HT-29 (cell line): ENCODE measurements at places on chromosomes 1 and 21. TPM values are rescaled to one million over a fixed set of nuclear protein-coding genes. Genes with fewer than 3 reads are reported as not detected.
A peak's percentile ranks its signal among the peaks of the same experiment; 100 is the strongest.

DNA sequence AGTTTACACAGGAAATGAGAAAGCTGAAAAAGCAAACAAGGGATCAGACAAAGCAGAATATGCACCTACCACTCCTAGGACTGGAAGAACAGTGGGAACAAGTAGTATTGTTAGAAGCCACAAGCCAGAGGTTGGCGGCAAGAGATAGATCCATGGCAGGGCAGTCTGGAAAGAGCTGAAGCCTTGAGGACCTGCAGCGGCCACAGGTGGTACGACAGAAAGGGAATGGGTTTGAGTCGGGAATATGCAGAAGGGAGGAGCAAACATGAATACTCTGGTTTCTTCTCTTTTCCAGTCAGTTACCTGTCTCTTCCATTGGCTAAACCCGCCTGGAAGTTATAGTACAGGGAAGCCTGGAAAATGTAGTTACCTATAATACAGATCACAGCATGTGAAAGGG is 3.9 kb upstream of the PCNX2 start:
- DNase-seq = no peak

GRCh38 chr1:6438047-6438525 is 13.5 kb downstream of the ESPN start:
- peak; percentile 86 for DNase-seq

DNA sequence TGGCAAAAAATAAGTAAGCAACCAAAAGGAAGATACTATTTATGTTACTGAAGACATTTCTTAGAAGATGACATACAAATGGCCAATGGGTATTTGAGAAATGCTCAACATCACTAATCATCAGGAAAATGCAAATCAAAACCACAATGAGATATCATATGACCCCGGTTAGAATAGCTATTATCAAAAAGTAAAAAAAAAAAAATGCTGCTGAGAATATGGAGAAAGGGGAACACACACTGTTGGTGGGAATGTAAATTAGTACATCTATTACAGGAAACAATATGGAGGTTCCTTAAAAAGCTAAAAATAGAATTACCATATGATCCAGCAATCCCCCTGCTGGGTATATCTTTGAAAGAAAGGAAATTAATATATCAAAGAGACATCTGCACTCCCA is 34.3 kb upstream of the CREG1 start:
- DNase-seq = no peak

DNA sequence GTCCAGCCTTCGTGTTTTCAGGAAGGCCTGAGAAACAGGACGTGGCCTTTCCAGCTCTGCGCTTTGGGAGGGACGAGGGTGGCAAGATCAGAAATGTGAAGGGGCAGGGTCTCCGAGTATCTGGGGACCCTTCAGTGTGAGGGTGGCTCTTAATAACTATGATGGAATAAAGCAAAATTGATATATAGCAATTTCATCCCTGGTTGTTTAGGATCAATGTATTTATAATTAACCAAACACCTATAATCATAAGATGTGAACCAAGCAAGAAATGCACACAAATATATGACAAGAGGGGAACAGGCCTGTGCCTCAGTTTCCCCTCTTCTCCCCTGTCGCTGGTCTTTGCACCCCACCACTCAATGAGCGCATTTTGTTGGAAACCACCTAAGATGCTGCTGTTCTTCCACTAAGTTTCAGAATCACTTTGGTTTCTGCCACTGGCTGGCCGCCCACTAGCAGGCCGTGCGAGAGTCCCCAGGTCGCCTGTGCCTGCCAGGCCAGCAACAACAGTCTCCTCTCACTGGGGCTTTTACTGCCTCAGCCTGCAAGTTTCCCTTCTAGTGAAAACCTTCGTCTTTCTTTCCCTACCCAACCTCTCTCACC is 36.6 kb downstream of the UBASH3A start:
- no peak for DNase-seq

DNA sequence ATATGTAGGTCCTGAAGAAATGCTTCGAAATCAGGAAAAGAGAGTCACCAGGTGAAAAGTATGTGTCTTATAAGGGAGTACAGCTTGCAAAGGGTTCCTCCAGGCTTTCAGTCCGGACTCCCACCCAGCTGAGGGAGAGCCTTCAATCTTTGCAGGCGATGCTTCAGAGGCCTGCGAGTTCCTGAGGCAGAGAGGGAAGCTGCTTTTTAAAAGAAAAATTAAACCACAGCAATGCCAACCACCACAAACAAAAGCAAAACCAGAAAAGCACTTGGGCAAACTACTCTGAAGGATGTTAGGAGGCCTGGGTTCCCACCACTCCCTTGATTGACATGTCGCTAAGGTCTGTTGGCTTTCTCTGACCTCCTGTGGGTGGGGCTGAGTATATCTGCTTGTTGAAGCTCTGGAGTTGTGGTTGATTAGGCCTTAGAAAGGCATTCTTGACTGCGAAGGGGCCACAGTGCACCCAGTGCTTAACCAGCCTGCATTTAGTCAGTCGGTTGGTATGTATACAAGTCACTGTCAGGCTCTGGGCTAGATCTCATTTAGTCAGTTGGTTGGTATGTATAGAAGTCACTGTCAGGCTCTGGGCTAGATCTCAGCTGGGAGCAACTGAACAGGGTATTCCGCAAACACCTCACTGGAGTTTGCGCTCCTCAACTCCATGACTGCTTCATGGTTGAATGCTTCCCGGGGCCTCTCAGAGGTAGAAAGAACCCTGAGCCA is 1.2 kb downstream of the NIPAL3 start:
- DNase-seq = peak; percentile 50

GRCh38 chr1:185535621-185536020 is 198.6 kb upstream of the HMCN1 start:
- no peak for DNase-seq

DNA sequence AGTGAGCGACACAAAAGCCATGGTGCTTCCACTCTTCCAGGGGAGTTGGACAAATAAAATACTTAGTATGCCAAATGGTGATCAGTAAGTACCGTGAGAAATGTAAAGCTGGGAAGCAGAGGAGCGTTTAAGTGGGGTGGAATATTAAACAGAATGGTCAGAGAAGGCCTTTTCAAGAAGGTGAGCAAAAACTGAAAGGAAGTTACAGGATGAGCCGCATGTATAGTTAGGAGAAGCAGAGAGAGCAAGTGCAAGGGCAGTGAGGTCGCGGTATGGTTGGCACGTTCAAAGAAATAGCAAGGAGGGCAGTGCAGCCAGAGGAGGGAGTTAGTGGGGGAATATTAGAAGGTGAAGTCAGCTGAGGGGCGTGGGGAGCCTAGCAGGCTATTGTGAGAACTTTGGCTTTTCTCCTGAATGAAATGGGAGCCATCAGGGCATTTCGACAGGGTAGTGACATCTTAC is 748 bp upstream of the ATP6V0B start:
- peak; percentile 4 for DNase-seq

GRCh38 chr1:214476229-214476985 is 75.0 kb downstream of the PTPN14 start:
- peak; percentile 36 for DNase-seq

- no peak for DNase-seq
These were observed 80.4 kb downstream of the NPHP4 start for GRCh38 chr1:5911871-5912271.

DNA sequence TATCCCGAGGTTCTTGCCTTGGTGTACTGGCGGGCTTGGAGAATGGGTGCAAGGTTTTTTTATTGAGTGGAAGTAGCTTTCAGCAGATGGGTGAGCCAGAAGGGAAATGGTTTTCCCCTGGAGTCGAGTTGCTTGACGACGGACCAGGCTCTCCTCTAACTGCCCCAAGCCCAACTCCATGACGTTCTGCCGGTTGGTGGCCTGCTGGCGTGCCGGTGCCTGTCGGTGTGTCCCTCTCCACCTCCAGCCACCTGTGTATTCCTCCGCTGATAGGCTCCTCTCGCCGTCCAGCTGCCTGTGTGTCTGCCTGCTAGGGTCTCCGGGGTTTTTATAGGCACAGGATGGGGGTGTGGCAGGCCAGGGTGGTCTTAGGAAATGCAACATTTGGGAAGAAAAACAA is 34.3 kb upstream of the PTGFRN start:
- DNase-seq = no peak

DNA sequence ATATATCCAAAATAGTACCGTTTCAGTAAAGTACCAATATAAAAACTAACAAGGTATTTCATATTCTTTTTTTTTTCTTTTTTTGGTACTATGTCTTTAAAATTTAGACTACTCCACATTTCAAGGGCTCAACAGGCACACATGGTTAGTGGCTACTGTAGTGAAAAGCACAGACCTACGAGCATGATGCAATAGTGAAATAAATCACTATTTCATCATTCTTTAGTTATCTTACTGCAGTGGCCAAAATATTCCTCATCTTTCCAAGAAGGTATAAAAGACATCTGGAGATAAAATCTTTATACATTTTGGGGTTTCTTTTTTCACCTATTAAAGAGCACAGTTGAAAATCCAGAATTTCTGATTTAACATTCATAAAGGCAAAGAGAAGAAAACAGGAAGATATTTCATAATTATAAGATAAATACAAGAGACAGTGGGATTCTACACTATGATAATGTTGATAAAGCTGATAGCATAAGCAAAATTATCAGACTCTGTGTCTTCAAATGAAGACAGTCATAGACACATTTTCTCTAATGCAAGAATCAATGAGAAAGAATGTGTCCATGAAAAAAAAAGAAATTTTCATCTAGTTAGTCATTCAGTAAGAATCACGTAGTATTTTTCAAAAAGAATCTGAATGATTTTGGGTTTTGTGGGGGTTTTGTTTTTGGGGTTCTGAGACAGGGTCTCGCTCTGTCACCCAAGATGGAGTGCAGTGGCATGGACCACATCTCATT is 41.9 kb downstream of the CEP170 start:
- DNase-seq = no peak

Gene SELL
- total RNA-seq = 2.0 TPM in 1 of 2 replicates, not detected in the other

Gene DYNLT5
- total RNA-seq = not detected in 2 replicates

Gene TTC22
- total RNA-seq = 26.7 and 27.6 TPM in 2 replicates

Gene LRRC47
- 41.1 and 42.7 TPM in 2 replicates for total RNA-seq
